ENCODE measurements at places on chromosomes 1 and 21.

DNA sequence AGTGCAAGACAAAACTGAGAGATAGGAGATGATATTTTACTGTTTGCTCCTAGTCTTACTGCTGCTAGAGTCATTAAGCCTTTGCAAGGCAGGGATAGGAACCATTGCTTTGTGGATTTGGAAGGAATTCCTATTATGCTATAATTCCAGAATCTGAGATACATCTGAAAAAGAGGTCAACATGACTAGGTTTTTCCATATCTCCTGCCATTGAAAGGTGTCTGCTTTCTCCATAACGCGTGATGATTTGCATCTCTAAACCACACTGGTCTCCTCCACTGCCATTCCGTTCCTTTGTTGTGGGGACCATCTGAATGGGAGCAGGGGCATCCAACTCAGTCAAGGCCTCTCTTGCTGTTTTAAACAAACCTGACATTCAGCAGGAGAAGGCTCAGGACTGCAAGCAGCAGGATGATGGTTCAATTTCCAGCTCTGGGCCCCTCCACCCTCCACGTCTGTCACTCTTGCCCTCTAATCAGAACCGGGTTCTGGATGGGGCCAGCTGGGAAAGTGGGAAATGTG lies 45.2 kb downstream of the PLPP3 start:
- no peak for DNase-seq

- DNase-seq, result no peak
Measured at GRCh38 chr21:31865429-31865970, 7.3 kb upstream of the HUNK start.

GRCh38 chr1:173868266-173869020 lies at the start of gene ZBTB37:
TSS of gene ZBTB37 (plus strand) at chr1:173868380. CDS start at chr1:173870226, 1,846 bp downstream.
- DNase-seq, result peak; percentile 97

DNA sequence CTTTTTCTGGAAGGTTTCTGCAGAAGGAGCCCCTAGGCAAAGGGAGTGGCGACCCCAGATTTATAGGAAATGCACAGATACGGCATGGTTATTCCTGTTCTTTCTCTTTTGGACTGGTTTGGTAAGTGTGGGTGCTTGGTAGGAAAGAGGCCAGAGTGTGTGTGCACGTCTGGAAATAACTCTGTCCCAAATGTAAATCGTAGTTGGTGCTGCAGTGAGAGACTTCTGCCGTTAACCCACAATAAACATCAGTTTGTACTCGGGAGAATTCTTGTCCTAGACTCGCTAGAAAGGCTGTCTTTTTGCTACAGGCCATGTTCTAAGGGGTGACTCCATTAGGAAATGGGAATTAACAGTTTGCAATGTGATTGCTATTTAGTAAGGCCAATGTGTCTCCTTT lies 779 bp downstream of the SLC44A3 start:
- DNase-seq, result no peak

- DNase-seq, result no peak
Measured at GRCh38 chr1:185515696-185516095, 198.7 kb upstream of the IVNS1ABP start.

GRCh38 chr21:42520628-42521253 lies 7.1 kb downstream of the SLC37A1 start:
- no peak for DNase-seq

DNA sequence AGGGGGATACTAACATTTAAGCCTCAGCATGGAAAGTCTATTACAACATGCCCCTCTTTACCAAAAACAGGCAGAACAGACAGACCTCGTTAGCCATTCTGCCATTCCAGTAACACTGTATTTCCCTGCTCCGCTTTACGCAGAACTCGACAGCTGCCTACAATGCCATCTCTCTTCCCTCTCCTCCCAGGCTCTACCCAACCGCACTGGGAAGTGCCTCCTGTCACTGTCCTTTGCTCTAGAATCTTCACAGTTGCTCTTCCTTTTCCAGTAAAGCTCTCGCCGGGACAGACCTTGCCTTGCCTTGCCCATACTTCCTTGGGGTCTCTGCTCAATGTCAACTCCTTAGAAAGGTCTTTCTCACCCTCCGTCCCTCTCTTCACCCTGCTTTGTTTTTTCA lies 22.8 kb downstream of the COA6 start:
- DNase-seq, result no peak

DNA sequence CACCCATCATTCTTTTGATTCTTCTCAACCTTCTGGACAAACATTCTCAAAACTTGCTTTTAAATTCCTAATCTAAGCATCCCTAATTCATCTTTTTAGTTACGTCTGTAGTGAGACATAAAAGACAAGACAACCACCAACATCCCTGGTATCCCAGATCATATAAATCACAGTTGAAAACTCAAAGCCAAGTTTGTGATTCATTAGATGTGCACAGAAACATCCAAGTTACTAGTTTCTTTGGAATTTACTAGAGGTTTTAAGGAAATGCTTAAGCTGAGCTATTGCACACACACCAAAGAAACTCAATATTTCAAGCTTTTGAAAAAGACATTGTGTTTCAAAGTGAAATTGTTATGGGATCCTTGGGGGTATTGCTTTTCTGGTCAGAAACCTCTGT lies 47.6 kb downstream of the ATP6V1G3 start:
- no peak for DNase-seq

GRCh38 chr1:160085686-160086455 lies 4.5 kb downstream of the KCNJ9 start:
- DNase-seq, result peak; percentile 85

- DNase-seq, result peak; percentile 39
Measured at GRCh38 chr1:94061513-94062443, 59.2 kb downstream of the ABCA4 start.

DNA sequence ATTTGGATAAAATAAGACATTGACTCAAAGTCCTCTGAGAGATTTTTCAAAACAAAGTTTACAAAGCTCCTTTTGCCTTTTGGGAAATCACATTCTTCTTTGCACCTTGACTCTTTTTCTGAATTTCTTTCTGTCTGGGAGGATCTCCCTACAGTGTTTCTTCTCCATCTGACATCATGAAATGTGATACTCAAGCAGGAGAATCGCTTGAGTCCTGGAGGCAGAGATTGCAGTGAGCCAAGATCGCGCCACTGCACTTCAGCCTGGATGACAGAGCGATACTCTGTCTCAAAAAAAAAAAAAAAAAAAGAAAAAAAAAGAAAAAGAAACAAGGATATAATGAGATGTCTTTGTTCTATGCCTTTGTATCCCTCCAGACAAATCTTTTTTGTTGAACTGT lies 13.3 kb upstream of the GRIK1 start:
- no peak for DNase-seq

- DNase-seq, result no peak
Measured at GRCh38 chr21:46210378-46211136, 18.0 kb downstream of the LSS start.

DNA sequence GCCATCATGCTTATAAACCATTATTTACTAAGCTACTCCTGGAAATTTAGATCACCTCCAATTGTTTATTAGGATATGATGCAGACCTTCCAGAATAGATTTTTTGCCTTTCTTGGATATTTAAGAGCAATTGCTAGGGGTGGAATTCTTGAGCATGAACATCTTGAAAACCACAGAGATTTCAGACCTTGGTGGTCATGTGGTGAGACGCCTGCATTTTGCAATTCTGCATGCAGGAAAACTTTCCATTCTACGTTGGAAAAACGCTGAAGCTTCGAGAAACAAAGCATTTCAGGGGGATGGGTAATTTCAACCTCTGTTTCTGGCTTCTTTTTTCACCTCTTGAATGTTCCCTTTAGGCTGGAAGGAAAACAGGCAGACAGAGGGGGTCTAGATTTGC lies 596.3 kb downstream of the KIF26B start:
- DNase-seq, result no peak

GRCh38 chr1:113170519-113170918 lies 97.5 kb downstream of the LRIG2 start:
- DNase-seq, result no peak

DNA sequence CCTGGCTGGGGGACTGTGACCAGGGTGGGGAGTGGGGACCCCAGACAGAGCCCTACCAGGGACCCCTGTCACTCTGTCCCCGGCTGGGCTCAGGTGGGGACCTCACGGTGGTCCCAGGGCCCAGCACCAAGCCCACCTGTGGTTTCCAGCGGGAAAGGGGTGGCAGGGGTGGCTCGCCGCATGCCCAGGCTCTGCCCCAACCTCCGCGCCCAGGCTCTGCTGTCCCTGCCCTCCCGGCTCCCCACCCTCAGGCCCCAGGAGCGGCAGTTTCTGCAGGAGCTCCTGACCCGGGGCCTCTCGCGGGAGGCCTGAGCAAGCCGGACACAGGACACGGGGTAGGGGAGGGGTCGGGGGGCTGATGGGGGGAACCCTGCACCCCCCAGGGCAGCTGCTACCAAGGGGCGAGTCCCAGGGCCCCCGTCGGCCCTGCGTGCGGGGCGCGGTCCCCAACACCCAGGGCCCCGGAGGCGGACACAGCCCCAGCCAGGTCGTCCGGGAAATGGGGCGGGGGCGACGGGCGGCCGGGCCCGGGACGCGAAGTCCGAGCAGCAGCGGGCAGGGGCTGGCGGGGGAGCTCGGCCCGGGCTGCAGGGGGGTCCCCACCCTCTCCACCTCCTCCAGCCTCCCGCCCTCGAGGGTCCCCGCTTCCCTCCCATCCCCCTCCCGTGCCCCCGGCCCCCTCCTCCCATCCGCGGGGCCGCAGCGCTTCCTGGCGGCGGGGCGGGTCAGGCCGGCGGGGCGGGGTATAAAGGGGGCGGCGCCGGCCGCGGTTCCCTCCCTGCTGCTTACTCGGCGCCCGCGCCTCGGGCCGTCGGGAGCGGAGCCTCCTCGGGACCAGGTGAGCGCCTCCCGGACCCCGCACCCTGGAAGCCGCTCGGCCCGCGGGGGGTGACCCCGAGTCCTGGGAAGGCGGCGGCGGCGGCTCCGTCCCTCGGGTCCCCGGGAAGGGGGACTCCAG lies at the start of gene COL6A2:
Gene COL6A2, plus strand, starts transcription at position 777 of the 958 bp plus-strand sequence.
- DNase-seq, result peak; percentile 74

GRCh38 chr1:10489291-10490055 lies 14.7 kb downstream of the PEX14 start:
- no peak for DNase-seq

- no peak for DNase-seq
Measured at GRCh38 chr21:32306021-32306780, 7.5 kb downstream of the MRAP start.

GRCh38 chr1:223248770-223249140 lies 105.7 kb upstream of the TLR5 start:
- DNase-seq, result no peak

DNA sequence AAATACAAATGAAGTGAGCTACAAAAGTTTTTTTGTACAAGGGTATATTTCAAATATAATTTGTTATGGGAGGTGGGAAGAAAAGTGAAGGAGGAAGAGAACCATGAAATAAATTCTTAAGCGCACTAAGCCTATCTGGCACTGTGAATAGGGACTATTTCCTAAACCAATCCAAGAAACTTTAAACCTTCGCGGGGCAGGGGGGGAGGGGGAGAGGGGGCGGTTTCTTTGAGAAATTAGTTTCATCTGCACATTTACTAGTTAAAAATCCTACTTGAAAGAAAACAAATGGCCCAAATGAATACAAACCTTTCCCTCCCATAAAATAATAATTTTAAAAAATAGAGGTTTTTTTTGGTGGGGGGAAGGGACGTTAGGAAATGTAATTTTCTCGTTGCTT lies 364 bp downstream of the GOLPH3L start:
- DNase-seq, result no peak

GRCh38 chr21:32020564-32020963 lies 147.7 kb downstream of the HUNK start:
- DNase-seq, result no peak

DNA sequence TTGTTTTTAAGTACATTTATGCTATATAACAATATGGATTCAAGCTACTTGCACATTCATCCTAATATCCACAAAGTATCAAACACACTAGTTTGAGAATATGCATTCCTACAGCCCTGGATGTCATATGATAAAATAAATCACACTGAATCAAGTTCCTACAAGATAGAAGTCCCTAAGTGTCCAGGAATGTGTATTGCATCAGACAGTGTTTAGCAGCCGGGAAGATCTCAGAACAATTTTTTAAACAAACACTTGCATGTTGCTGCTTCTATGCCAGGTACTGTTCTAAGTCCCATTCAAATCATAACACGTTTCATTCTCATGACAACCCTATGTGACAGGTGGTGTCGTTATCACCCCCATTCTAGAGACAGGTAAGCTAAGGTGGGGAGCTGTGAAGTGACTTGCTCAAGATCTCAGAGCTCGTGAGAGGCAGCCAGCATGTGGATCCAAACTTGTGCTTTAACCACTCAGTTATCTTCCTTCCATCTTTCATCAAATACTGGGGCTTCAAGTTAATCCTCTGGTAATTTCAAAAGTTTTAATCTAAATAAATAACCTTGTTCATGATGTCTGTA lies 68.3 kb upstream of the KIF26B start:
- no peak for DNase-seq

DNA sequence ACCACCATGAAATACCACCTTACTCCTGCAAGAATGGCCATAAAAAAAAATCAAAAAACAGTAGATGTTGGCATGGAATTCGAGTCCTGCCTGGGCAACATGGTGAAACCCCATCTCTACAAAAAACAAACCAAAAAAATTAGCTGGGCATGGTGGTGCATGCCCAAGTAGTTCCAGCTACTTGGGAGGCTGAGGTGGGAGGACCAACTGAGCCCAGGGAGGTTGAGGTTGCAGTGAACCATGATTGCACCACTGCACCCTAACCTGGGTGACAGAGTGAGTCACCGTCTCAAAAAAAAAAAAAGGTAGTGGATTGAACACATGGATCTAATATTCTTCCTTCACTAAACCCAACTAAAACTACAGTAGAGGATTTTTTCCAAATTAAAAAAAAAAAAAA lies 125.9 kb downstream of the CCDC185 start:
- DNase-seq, result no peak

- no peak for DNase-seq
Measured at GRCh38 chr1:46513536-46513935, 23.9 kb downstream of the DMBX1 start.

DNA sequence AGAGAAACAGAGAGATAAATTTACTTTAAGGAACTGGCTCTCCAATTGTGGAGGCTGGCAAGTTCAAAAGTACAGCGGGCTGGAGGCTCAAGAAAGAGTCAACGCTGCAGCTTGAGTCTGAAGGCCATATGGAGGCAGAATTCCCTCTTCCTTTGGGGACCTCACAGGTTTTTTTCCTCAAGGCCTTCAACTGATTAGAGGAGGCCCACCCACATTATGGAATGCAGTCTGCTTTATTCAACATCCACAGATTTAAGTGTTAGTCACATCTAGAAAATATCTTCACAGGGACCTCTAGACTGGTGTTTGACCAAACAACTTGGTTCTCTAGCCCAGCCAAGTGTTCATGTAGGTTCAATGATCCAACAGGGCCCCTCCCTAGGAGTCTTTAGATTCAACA lies 117.8 kb downstream of the SLC35F3 start:
- no peak for DNase-seq

DNA sequence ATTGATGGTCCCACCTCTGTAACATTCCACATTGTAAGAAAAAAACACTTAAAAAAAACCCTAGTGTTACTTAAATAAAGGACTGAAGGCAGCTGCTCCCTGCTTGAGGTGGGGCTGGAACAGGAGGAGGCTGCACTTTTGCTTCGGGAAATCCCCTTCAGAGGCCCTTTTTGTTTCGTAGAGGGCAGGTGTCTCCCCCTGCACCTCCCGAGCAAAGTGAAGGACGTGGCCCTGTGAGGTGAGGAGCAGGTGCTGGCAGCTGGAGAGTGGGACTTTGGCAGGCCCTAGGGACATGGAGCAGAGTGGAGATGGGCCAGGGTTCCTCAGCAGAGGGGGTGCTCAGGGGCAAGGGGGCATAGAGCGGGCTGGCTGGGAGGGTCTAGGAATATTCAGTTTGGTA lies 33.4 kb upstream of the WNT4 start:
- no peak for DNase-seq

Data from activated naive CD8-positive, alpha-beta T cell treated with anti-CD3 and anti-CD28 coated beads, Interleukin-2, amount 10 ng/mL, durations not matched to agents 7 days and 5 days (primary cell).